ENCODE measurements at places on chromosomes 7 and 10.
A peak's percentile ranks its signal among the peaks of the same experiment; 100 is the strongest.

DNA sequence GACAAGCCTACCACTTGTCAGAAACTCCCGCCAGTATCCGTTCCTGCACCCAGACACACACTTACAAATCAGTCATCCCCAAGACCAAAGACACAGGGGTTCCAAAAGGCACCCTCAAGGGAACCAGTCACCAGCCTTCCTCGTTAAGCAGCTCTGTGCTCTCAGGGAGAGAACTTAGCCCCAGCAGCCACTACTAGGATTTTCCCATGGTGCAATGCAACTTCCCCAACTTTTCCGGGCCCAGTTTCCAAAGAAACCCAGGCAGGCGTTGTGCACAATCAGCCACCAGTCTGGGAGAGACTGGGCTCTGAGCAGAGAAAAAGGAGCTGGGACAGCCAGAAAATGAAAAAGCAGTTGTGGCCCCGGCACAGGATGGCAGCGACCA lies 1.2 kb downstream of the DLG5 start:
- DNase-seq, result peak; percentile 49

- no peak for DNase-seq
Observed at GRCh38 chr10:95796504-95796903, 40.5 kb downstream of the ENTPD1 start.

GRCh38 chr10:132438091-132439024 lies 41.4 kb downstream of the PWWP2B start:
- no peak for DNase-seq

DNA sequence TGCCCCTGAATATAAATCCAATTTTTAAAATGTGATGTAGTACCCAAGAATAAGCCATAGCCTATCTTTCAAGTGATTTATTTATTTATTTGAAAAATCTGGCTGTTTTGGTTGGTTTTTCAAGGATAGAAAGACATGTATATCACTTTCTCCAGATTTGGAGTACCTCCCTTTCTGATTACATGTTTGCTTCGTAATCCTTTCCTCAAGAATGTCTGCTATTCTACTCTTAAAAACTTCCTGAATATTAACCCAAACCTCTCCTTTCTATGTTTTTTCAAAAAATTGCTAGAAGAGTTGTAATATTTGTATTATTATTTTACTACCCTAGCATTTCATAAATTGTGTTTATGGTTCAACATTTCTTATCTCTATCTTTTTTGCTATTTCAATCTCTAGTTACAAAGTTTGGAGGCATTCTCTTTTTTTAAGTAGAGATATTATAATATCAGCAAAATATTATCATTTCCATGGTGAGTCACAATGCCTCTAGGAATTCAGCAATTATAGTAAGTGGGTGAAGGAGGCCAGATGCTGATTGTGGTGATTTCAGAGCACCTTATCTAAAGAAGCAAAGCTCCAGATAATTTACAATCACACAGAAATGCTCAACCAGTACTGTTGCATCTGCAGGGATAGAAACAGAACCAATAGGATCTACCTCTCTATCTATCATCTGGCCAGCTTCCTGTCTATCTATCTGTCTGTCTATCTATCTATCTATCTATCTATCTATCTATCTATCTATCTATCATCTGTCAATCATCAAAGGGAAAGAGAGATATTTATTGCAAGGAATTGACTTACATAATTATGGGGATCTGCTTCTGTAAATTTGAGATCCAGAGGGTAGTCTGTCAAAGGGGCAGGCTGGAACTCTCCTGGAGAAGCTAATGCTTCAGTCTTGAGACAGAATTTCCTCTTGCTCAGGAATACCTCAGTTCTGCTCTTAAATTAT lies 412.5 kb upstream of the SEMA3C start:
- no peak for DNase-seq

GRCh38 chr7:38481401-38481800 lies 149.8 kb downstream of the AMPH start:
- DNase-seq, result no peak

- no peak for DNase-seq
Observed at GRCh38 chr10:97537186-97537869, 35.3 kb upstream of the ANKRD2 start.

DNA sequence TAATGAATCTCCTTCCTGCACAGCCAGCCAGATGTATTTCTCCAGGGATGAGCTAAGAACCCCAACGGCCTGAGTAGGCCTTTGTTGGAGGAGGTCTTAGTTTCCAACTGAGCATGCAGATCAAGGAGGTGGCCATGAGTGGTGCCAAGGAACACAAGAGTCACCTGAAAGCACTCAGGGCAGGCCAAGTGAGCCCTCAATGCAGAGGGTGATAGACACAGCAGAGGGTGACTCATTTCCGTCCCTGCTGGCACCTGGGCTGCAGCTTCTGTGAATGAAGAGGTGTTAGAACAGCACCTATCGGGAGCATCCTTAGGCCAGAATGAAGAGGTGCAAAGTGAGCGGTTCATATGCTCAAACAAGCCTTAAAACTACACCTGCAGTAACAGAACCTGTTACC lies 211.8 kb downstream of the FRMD4A start:
- DNase-seq, result no peak

DNA sequence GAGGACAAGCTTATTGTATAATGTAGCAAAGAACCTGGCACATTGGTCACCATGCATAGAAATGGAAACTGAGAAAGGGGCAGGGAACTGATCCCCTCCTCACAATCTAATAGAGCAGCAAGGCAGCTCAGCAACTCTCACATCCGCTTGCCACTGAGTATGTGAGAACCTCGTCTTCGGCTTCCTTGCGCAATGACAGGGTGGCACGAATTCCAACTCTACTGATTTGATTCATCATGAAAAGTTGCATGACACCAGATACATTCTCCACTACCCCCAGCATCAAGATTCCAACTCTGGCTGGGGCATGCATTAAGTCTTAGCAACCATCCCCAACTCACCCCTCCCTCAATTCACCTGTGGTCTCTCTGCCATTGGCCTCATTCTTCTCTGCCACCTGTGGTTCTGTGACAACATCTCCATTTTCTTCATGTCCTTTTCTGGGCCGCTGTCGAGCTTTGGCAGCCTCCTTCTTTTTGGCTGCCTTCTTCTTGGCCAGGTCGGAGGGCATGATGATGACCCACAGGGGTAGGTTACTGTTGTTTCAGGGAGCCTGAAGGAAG lies 976 bp downstream of the ABCF2 start:
- no peak for DNase-seq

GRCh38 chr10:102420181-102420713 lies 389 bp upstream of the FBXL15 start:
- DNase-seq, result no peak

GRCh38 chr7:131147604-131148003 lies 180.1 kb upstream of the MKLN1 start:
- no peak for DNase-seq

GRCh38 chr10:50497758-50498157 lies 126.0 kb downstream of the SGMS1 start:
- peak; percentile 55 for DNase-seq

DNA sequence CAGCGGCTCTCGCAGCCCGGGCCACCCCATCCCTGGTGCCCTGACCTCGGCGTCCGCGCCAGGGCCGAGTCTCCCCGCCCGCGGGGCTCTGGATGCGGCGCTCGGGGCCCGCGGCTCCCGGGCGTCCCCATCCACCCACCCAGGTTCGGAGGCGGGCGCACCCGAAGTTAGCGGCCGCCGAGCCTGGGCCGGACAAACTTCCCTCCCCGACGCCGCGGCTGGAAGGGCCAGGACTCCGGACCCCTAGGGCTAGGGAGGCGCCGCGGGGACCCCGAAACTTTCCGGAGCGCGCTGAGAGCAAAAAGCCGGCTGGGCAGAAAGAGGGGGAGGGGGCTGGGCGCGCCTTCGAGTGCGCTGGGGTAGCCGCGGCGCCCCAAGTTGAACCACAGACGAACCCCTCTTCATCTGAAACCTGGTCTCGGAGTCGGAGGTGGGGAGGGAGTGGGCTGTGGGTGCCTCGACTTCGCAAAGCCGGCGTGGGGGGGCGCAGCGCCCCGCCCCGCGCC lies 3.7 kb upstream of the ELFN1 start:
- DNase-seq, result no peak

- DNase-seq, result no peak
Observed at GRCh38 chr10:8279598-8279997, 225.1 kb downstream of the GATA3 start.

DNA sequence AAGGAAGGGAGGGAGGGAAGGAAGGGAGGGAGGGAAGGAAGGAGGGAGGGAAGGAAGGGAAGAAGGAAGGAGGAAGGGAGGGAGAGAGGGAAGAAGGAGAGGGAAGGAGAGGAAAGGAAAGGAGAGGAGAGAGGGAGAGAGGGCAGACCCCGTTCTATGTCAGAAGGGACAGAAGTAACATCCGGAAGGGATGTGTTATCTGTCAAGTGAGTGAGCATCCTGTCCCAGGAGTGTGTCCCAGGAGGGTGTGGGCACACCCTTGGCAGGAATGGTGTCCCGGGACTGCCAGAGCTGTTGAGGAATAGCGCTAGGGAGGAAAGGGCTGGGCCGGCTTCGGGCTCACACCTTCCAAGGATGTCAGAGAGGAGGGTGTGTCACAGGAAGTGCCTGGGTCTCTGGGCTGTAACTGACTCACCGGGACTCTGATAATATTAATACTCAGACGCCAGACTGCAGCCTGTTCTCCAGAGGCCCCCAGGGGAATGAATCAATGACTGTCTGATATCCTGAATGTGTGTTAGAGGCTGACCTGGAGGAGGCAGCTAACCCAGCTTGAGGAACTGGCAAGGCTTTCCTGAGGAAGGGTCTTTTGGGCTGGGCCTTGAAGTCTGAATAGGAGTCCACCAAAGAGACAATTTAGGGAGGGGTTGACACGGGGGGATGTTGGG lies 125.6 kb upstream of the TNRC18 start:
- peak; percentile 55 for DNase-seq

DNA sequence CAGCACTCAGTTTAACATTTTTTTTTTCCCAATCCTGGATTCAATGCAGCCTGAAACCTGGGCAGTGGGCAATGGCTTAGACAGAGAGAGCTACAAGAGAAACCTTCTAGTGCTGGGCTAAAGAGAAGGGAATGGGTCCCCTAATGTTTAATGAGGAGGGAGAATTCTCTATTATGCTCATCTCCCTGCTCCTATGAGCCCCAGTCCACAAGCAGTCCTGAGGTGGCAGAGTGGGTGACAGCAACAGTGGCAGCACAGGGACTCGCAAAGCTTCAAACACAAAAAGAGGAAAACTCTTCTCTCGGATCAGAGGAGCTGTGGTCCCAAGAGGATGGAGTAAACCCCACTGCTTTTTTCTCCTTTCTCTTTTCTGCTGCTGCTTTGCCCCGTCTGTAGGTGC lies 36.5 kb downstream of the COBL start:
- DNase-seq, result no peak

DNA sequence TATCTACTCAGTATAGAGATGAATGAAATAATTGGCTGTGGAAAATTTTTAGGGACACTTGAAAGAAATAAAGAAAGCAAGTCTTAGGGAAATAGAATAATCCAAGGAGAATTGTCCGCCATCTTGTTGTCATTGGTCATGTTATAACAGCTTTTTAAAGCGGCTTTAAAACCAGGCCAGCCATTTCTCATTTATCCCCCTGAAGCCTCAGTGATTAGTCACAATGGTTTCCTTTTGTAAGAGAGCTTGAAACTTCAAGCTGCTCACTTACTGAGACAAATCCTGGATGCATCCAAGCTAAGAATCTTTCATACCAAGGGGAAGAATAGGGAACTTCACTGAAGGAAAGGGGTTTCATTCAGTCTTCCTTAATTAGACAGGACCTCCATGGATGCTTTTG lies 67.9 kb downstream of the SGCE start:
- no peak for DNase-seq

DNA sequence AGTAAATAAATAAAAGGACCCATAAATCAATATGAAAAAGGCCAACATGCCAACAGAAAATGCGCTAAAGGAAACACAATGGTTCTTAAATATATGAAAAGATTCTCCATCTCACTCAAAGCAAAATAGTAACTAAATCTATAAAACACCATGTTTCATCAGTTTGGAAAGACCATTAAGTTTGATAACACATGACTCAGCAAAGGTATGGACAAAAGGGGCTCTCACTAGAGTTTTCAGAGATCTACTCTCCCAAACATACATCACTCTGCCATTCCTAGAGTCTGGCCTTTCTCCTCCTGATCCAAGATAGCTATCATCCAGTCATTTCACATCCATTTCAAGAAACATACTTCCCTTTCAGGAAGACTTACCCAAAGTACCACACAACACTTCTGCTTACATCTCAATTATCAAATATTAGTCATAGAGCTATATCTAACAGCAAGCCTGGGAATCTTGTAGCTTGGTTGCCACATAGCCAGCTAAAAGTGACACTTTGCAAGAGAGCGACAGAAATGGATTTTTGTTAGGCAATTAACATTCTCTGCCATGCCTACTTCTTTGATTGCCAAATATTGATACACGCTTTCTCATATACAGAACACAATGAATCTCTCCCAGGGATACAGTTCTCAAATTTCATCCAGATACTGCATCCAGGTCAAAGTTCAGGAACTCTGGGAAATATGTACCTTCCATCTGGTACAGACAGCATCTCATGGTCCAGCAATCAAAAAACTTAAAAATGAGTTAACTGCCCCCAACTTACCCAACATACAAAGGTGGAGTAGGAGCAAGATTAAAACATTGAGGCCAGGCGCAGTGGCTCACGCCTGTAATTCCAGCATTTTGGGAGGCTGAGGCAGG lies 28.8 kb downstream of the TOMM7 start:
- no peak for DNase-seq

- no peak for DNase-seq
Observed at GRCh38 chr10:73750819-73751218, 6.6 kb downstream of the SEC24C start.

- DNase-seq, result no peak
Observed at GRCh38 chr10:38038107-38038931, 27.8 kb downstream of the ZNF33A start.

DNA sequence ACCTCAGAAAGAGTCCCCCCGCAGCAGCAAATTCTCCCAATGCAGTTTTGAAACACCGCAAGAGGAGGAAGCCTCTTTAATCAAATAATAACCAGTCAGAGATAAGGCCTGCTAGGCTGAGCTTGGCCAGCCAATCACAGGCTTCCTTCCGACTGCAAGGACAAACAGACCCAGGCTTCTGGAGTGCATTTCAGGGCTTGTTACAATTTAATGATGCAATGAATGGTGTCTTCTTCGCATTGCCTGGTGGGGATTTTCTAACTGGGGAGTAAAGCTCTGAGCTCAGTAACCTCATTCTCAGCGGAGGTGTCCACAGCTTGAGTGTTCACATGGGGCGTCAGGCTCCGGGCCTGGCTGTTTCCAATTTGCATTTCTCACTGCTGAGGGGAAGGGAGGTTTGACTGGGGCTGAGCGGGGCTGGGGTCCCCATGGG lies 31.8 kb upstream of the GPAM start:
- no peak for DNase-seq

GRCh38 chr10:127310430-127310829 lies 114.0 kb upstream of the INSYN2A start:
- DNase-seq, result no peak

DNA sequence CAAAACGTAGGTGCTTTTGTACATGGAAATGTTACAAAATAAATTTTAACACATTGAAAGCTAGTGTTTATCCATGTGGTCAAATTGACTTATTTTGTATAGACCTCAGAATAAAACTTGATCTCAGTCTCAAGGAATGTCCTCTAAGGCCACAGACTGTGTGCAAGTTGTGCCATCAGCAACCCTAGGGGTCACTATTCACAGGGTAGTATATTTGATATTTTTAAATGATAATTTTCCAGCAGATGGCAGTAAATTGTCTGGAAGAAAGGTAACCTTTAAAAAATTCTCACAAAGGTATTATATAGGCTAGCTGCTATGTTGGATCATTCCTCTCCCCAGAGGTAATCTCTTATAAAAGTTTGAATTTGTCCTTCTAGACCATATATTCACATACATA lies 12.9 kb upstream of the SNX10 start:
- DNase-seq, result no peak

GRCh38 chr10:117163061-117163953 lies 25.2 kb upstream of the VAX1 start:
- no peak for DNase-seq
